ENCODE measurements at places on chromosomes 6 and 20.

- no peak for DNase-seq
These were observed 40.0 kb downstream of the MYLIP start for GRCh38 chr6:16168858-16169257.

DNA sequence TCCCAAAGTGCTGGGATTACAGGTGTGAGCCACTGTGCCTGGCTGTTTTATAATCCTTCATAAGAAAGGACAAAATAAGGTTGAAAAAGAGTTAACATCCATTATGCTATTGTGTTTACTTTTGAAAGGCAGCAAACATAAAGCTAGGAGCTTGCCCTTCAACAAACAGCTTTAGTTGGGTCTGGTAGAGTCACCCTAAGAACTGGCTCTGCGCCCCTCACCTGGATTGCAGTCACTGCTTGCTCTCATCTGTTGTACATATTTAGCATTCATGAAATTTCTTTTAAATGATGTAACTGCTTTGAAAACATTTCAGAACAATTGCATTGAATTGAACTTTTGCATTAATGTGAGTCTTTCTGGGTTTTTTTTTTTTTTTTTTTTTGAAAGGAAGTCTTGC, 38.9 kb downstream of the JARID2 start:
- no peak for DNase-seq

DNA sequence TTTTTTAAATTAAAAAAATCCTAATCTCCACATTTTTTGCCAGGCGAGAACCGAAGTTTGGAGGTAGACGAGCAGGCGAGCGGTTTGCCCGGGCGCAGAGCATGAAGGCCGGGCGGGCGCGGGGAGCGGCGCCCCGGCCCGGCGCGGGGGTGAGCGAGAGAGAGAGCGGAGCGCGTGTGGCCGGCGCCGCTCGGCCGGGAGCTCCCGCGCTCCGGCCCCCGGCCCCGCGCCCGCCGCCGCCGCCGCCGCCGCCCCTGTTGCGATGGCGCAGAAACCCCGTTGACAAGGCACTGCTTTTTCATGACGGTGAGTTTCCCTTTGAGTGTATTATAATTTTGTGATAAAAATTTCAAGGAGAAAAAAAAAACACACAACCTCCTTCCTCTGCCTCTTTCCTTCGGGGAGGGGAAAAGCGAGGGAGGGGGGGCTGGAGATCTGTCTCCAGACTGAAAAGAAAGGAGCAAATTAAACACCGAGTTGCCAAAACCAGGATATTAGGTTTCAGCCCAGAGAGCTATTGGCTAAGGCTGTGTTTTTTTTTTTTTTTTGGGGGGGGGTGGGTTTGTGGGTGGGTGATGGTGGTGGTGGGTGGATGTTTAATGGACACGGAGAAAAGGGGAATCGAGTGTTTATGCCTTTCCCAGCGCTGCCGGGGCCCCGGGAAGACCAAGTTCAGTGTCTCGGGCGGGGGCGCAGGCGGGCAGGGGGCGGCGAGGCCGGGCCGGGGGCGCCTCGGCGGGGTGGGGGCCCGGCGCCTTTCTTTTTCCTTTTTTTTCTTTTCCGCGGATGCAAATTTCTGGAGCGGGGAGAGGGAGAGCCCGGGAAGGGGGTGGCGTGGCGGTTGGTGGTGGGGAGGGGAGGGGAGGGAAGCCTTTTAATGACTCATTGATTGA, at the start of gene BICRAL:
Gene BICRAL, plus strand, starts transcription at position 257 of the 893 bp plus-strand sequence. CDS start 39,971 bp downstream, outside the sequence.
- peak; percentile 84 for DNase-seq

GRCh38 chr6:11774426-11774825, 4.2 kb downstream of the ADTRP start:
- no peak for DNase-seq

GRCh38 chr6:143739341-143739851, 61.6 kb downstream of the PHACTR2 start:
- DNase-seq: no peak

All from activated T-cell treated with anti-CD3 and anti-CD28 coated beads, Interleukin-2, amount 50 U/mL, for 48 hours (primary cell).